ENCODE measurements at places on chromosomes 2 and 18.
A peak's percentile ranks its signal among the peaks of the same experiment; 100 is the strongest.

GRCh38 chr2:191048073-191048472 lies 34.1 kb upstream of the STAT1 start:
- no peak for DNase-seq

GRCh38 chr2:171072164-171072563 lies 88.5 kb downstream of the TLK1 start:
- no peak for DNase-seq

DNA sequence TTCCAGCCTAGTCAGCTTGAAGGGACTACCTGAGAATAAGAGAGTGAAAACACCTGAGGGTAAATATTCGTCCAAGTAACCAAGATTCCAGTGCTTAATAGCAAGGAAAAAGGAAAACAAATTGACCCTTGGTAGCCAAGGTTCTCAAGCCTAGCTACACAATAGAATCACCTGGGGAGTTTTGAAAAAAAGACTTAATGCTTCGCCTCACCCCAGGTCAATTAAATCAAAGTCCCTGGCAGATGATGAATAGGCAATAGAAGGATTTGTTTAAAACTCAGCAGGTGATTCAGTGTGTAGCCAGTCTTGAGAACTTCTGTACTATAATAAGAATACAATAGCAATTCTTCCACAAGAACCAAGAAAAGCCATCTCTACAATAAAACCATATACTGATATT lies 500.2 kb downstream of the XIRP2 start:
- no peak for DNase-seq

GRCh38 chr2:237449193-237449881 lies 35.4 kb upstream of the COL6A3 start:
- DNase-seq = no peak

GRCh38 chr2:61167579-61167978 lies 5.6 kb downstream of the C2orf74 start:
- no peak for DNase-seq

- no peak for DNase-seq
These were observed 95.0 kb upstream of the LDAH start for GRCh38 chr2:20917719-20918572.

GRCh38 chr2:219159771-219160185 lies 837 bp downstream of the NHEJ1 start:
- DNase-seq = no peak

DNA sequence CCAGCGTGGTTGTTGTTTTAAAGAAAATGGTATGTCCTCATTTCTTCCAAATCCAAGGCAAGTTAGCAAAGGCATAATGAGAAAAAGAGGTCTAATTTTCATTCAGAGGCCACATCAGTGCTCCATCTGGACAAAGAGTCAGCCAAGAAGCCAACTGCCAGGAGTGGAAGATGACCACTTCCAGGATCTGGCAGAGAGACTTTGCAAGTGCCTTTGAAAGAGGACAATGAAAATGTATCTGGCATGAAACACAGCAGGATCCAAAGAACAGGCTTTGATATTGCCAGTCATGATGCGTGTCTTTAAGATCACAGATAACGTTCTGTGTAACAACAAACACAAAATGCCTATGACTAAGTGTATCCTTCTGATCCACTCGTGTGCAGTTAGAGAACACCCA lies 82.8 kb downstream of the AFF3 start:
- DNase-seq = no peak

- no peak for DNase-seq
These were observed 64.6 kb upstream of the CDCA7 start for GRCh38 chr2:173290046-173290445.

- DNase-seq = no peak
These were observed 60.0 kb downstream of the LRP2 start for GRCh38 chr2:169302364-169302763.

DNA sequence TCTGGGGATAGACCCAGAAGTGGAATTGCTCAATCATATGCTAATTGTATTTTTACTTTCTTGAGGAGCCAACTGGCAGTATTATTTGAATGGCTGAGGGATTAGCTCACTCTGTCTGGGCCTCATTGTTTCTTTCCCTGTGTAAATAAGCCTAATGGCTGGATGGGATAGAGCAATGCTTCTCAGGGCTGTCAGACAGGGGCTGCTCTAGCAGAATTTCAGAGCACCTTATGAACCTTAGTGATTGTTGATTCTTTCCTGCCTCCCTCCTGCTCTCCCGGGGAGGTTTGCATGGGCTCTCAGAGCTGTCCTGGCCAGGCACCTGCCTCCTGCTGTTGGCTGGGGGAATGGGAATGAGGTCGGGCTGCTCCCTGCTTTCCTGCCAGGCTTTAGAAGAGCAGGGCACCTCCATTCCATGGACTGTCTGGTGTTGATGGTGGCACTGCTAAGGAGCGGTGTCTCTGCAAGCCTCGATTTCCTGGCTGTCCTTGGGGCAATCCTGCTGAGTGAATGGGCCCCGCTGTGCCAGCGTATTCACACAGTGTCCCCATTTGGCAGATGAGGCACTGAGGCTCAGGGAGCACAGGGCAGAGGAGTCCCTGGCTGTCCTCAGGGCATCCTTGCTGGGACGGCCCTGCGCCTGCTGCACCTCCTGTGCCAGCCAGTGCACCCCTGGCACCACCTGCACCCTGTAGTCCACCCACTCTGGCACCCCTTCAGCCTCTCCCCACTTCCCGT lies 468.2 kb upstream of the HS6ST1 start:
- DNase-seq = no peak

DNA sequence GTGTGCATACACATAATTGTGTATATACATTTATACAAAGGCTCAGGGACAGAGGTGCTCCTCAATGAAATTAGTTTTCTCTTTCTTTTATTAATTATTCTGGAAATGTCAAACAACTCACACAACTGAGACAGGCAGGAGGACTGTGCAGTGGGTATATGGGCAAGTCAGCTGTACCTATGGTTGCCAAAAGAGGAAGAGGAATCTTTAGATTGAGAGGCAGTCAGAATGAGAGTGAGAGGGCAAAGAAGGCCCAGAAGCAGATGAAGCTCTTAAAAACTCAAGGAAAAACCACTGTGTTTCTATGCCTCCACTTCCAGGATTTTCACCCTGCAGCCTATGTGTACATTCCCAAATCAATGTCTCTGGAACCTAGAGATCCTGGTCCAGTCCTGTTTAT lies 79.1 kb downstream of the CACNB4 start:
- DNase-seq = no peak

DNA sequence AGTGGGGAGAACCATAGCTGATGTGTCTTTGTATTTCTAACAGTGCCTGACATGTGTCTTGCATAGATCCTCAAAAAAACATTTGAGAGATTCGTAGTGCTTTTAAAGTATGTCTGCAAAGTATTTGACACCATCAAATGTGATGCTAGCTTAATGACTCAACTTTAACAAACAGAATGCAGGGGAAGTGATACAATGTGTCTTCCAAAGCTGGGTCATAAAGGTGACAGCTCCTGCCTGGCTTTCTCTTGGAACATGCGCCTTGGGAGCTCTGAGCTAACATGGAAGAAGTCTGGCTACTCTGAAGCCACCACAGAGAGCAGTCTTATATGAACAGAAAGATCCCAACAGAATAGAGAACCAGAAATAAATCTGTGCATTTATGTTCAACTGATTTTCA lies 78.2 kb downstream of the C1D start:
- DNase-seq = no peak

GRCh38 chr2:10171006-10171800 lies 48.7 kb downstream of the RRM2 start:
- no peak for DNase-seq

DNA sequence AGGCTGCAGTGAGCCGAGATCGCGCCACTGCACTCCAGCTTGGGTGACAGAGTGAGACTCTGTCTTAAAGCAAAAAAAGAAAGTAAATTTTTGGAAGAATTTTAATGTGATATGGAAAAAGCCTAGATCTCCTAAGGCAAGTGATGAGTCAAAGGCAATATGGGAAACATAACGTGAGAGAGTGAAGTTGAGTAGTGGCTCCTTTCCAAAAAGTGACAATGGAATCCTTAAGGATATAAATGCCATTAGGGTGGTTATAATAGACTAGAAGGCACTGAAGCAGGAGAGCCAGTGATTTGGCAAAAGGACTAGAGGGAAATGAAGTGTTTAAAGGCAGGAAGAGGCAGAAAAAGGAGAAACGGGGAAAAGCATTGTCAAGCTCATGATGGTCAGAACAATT lies 25.6 kb downstream of the ARHGAP28 start:
- DNase-seq = no peak

DNA sequence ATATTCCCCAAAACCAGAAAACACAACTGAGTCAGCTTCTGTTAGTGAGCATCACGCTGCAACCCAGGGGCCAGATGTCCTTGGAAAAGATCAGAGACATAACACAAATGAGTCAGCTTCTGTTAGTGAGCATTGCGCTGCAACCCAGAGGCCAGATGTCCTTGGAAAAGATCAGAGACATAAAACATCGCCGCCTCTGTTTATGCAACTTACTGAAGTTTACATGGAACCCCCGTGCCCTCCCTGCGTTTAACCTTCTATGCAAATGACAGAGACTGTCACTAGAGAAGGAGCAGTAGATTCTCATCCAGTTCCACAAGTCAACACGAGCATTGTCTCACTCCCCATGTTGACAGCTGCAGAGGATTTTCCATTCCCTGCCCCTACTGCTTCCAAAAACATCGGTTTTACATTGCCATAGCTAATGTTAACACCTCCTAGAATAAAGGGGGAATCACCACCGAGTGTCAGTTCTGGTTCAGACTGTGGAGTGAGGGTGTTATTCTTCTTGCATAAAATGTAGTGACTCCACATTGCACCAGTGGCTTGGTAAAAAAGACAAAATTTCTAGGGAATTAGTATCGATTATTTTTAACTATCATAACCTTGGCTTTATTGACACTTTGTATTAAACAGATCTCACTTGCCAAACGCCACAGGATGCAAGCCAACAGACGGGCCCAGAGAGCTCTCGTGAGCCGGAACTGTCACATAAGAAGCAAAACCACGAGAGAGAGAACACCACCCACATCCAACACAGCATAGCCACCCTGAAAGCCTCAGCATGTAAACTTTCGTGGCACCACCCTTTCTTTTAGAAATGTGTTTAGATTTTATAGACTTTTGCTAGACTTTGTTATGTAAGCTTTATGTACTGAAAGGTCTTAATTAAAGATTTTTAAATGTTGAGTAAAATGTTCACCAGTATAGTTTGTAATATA lies 87.7 kb downstream of the SH3YL1 start:
- DNase-seq = peak; percentile 26

All from activated CD4-positive, alpha-beta T cell treated with anti-CD3 and anti-CD28 coated beads for 4 hours (primary cell).